A549 treated with DMSO at 1 μM for 4 hours (cell line): ENCODE measurements at places on chromosomes 5 and 9. TPM values are rescaled to one million over a fixed set of nuclear protein-coding genes. Genes with fewer than 3 reads are reported as not detected.

PFN3 gene
- total RNA-seq: not detected in 5 replicates

TRIM7 gene
- 26.8 to 44.6 TPM (median 39.3 TPM) in 5 replicates for total RNA-seq

NMUR2 gene
- 0.05 to 0.10 TPM (median 0.06 TPM) in 5 replicates for total RNA-seq

FOXD4L5 gene
- total RNA-seq: 0.06 to 0.10 TPM in 2 of 5 replicates, not detected in the others

PLPP7 gene
- total RNA-seq: 0.07 TPM in 1 of 5 replicates, not detected in the others

FST gene
- 10.5 to 15.6 TPM (median 12.1 TPM) in 5 replicates for total RNA-seq

ADAMTSL2 gene
- not detected in 5 replicates for total RNA-seq

GABRA1 gene
- total RNA-seq: not detected in 5 replicates

SPATA24 gene
- 4.4 to 6.3 TPM (median 5.4 TPM) in 5 replicates for total RNA-seq

CKMT2 gene
- not detected in 5 replicates for total RNA-seq

PCDHA8 gene
- 0.03 to 0.13 TPM (median 0.07 TPM) in 4 of 5 replicates, not detected in the other for total RNA-seq

PCDHA4 gene
- 1.5 to 2.0 TPM (median 1.8 TPM) in 5 replicates for total RNA-seq

OSMR gene
- total RNA-seq: 62.9 to 85.6 TPM (median 80.4 TPM) in 5 replicates

SLC25A2 gene
- not detected in 5 replicates for total RNA-seq

BAAT gene
- 0.40 to 0.67 TPM (median 0.57 TPM) in 5 replicates for total RNA-seq

ANKRA2 gene
- 9.9 to 15.4 TPM (median 10.8 TPM) in 5 replicates for total RNA-seq
